Colonic mucosa (tissue), 4 donors: ENCODE measurements at places on chromosomes 2 and 18. TPM values are rescaled to one million over a fixed set of nuclear protein-coding genes. Genes with fewer than 3 reads are reported as not detected.

ANKRD30BL gene
- total RNA-seq, result not detected

DNA sequence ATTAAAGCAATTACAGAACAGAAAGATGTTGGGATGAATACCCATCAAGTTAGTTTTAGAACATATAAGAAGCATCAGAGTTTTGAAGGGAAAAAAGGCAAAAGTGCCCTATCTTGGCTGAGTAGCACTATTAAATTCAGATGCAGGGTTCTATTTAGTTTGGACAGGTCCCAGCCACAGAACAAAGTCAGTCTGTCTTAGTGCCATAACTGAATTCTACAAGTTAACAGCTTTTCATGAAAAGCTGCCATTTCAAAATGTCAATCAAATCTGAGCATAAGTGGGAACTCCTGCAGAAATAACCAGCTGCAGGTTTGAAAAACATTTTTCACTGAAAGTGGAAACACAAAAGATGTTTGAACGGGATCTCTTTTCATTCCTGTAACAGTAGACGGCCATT, 160.4 kb downstream of the SRBD1 start:
- no peaks in the 10 kb centered on the region for H3K4me1 ChIP-seq
- no peak for DNase-seq
- H3K36me3 ChIP-seq, result no peaks in the 10 kb centered on the region
- H3K4me3 ChIP-seq, result no peak overlapping the region

DNA sequence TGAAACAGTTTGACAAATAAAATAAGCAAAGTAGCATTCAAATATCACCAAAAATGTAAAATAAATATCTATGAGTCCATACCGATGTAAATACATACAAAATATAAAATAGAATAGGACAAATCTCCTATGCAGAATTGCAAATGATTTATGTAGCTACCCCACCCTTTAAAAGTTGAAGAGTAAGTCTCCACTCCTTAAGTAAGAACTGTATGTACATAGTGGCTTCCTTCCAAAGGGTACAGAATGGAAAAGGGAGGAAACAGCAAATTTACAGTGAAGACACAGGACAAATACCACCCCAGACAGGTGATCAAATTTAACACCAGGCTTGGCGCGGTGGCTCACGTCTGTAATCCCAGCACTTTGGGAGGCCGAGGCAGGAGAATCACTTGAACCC, 40.8 kb downstream of the COL5A2 start:
- no peaks in the 10 kb centered on the region for H3K36me3 ChIP-seq
- H3K4me1 ChIP-seq, result no peaks in the 10 kb centered on the region
- DNase-seq, result no peak
- H3K27me3 ChIP-seq, result no peaks in the 10 kb centered on the region
- H3K27ac ChIP-seq, result no peak overlapping the region
- no peak overlapping the region for H3K4me3 ChIP-seq

ACMSD gene
- total RNA-seq, result not detected
